Activated CD4-positive, alpha-beta memory T cell treated with anti-CD3 and anti-CD28 coated beads, Interleukin-2, amount 10 ng/mL, durations not matched to agents 7 days and 5 days (primary cell): ENCODE measurements at places on chromosomes 1 and 21.

DNA sequence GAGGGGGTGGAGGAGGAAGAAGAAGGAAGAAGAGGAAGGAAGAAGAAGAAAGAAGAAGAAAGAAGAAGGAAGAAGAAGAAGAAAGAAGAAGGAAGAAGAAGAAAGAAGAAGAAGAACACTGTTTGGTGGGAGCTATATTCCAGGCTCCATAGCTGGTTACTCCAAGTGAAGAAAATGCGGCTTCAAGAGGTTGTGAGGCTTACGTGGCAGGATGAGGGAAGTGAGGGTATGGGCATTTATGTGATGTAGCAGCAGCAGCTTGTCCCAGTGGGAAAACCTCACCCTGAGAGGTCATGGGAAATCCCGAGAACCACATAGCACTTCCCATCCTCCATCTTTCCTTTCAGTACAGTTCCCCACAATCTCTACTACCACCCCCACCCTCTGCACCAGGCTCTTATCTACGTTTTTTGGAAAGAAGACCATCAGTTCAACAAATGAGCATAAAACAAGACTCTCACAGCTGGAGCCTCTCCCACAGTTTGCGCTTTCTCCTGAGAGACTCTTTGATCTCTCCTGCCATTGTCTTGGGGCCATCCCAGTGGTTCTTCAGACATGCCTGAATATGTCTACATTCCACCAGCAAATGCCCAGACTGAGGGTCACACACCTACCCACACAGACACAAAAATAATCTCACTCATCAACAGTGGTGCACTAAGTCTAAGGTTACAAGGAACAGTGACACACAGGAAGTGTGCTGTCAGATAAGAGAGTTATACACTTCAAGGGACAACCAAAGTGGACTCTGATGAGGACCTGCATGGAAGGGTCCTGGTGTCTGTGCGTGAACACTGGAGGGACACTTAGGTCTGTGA lies 77.9 kb upstream of the KCNJ15 start:
- no peak for DNase-seq

DNA sequence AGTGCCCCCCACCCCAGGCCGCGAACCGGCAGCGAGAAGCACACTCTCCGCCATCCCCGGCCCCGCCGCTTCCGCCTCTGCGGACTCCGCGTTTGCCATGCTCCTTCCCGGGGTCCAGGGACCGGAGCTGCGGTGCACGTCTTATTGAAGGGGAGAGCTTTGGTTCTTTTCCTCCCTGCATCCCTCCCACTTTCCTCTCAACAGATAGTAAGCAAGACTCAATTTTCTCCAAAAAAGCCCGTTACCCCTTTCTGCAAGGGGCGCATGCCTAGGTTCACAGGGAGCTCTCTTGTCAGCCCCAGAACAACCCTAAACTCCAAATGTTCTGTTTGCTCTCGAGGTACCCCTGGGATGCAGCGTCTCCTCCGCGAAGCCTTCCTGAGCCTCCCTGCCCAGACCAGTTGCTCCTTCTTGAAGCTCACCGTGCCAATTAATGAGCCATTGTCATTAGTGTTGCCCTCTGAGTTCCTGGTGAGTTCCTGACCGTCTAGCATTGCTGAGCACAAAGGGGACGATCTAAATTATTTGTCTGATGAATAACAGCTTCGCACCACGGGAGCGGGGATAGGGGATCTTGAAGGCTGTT lies 8.1 kb downstream of the FOXD3 start:
- DNase-seq, result no peak

GRCh38 chr21:40294345-40294744 lies 427.1 kb downstream of the PCP4 start:
- no peak for DNase-seq

GRCh38 chr1:106836708-106837107 lies 219.8 kb upstream of the PRMT6 start:
- DNase-seq, result no peak

GRCh38 chr1:234065794-234066447 lies 161.4 kb downstream of the SLC35F3 start:
- DNase-seq, result peak; percentile 65

DNA sequence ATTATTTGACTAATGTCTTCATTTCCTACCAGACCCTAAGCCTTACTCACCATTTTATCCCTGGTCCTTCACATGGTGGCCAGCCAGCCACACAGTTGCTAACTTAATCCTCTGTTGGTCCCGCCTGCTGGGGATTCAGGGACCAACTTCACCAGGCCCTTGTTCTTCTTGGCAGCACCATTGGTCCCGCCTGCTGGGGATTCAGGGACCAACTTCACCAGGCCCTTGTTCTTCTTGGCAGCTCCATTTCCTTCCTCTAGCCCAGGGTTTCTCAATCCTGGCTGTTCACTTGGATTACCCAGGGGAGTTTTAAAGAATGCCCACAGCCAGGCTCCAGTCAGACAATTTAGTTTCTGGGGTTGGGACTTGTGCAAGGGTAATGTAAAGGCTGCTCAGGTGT lies 233.1 kb upstream of the CSF3R start:
- no peak for DNase-seq

GRCh38 chr1:94872771-94873495 lies 52.8 kb downstream of the SLC44A3 start:
- no peak for DNase-seq

GRCh38 chr1:7652061-7652460 lies 119.0 kb upstream of the VAMP3 start:
- no peak for DNase-seq

GRCh38 chr21:35922618-35923017 lies 137.7 kb downstream of the SETD4 start:
- DNase-seq, result no peak

GRCh38 chr1:94383966-94384408 lies 34.2 kb upstream of the ABCD3 start:
- DNase-seq, result no peak

- no peak for DNase-seq
Measured at GRCh38 chr1:18440385-18441226, 40.1 kb upstream of the KLHDC7A start.

GRCh38 chr1:89941110-89941766 lies 53.7 kb upstream of the ZNF326 start:
- no peak for DNase-seq

DNA sequence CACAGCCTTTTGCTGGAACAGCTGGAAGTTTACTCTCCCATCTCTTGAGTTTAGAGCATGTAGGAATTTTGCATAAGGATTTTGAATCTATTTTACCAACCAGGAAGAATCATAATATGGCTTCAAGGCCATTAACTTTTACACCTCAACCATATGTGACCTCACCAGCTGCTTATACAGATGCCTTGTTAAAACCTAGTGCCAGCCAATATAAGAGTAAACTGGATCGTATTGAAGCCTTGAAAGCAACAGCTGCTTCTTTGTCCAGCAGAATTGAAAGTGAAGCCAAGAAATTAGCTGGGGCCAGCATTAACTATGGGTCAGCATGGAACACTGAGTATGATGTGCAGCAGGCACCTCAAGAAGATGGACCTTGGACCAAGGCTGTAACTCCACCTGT lies 65.4 kb downstream of the CEP350 start:
- DNase-seq, result no peak

DNA sequence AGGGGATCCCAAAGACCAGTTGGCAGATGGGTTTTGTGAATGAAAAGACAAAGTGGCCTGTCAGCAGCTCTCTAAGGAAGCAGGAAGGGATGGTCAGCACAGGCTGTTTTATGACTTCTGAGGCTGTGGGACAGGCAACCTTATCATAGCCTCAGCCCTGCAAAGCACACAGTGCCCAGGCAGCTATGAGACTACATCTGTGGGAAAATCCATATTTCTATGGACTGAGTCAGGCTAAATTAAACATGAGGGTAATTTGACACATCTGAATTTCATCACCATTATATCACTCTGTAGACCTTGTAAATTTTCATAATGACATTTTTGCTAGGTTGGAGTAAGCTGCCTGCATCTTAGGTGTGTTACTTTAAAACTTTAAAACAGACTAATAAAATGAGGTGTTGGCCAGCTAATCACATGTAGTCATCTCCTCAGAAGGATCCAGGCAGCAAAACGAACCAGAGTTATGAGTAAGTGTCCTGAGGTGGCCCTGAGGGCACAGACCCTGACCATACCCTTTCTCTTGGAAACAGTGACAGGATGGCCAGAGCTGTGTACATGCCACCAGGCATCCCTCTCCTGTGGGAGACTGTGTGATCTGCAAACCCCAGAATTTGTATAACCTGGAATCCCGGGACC lies 14.6 kb downstream of the NGF start:
- no peak for DNase-seq
